ENCODE measurements at places on chromosomes 2 and 18.
A peak's percentile ranks its signal among the peaks of the same experiment; 100 is the strongest.

DNA sequence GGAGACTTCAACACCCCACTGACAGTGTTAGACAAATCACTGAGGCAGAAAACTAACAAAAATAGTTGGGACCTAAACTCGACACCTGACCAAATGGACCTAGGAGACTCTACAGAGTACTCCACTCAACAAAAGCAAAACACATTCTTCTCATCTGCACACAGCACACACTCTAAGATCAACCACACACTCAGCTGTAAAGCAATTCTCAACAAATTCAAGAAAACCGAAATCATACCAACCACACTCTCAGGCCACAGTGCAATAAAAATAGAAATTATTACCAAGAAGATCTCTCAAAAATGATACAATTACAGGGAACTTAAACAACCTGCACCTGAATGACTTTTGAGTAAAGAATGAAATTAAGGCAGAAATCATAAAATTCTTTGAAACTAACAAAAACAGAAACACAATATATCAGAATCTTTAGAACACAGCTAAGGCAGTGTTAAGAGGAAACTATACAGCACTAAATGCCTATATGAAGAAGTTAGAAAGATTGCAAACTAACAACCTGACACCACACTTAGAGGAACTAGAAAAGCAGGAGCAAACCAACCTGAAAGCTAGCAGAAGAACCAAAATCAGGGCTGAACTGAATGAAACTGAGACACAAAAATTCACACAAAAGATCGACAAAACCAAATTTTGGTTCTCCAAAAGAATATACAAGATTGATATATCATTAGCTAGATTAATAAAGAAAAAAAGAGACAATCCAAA lies 46.3 kb downstream of the RTTN start:
- no peak for DNase-seq

DNA sequence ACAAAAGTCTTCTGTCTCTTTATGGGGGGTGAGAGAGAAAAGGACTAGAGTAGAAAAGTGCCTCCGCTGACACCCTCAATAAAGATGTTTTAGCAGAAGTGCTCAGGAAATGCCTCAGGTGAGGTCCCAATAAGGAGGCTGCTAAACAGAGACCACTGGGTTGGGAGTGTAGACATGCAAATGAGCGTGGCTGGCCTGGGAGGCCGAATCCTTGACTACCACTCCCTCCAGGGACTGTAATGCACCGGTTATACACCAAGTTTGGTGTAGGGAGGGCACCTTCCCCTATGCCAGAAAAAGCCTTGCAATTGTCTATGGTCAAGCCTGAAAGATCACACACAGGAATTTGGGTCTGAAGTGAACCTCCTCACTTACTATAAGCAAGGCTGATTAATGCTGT lies 1.8 kb downstream of the TMX3 start:
- peak; percentile 21 for DNase-seq

DNA sequence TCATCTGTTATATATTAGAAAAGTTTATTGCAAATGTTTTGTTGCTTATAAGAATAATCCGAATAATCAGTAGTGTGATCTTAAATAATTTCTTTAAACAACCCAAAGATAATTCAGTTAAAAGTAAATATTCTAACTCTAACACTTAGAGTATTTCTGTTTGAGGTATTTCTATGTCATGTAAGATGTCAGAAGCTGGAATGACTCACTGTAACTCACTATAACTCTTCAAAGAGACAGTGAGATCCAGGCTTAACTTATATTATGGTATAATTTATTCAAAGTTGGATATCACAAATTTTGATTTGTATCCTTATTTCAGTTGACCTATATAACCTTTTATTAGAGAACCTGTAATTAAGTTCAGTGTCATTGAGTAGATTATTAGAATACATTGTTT lies 6.9 kb downstream of the MBD5 start:
- no peak for DNase-seq

GRCh38 chr18:8726963-8727705 lies 21.8 kb downstream of the MTCL1 start:
- DNase-seq: no peak

DNA sequence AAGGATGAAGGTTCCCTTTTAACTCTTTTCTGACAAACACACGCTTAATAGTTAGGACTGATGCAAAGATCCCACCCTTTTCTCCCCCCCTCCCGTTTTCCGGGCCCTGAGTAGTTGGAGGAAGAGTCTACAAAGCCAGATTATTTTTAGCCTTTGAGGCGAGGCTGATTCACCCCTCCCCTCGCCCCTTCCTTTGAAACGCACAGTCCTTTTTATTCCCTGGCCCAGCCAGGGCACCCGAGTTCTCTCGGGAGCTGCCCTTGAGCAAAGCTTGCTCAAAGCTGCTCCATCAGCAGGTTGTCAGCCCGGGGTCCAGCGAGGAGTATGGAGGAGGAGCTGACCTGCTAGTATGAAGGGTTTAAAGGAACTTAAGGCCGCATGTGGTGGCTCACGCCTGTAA lies 47.1 kb upstream of the SPRED2 start:
- peak; percentile 22 for DNase-seq

DNA sequence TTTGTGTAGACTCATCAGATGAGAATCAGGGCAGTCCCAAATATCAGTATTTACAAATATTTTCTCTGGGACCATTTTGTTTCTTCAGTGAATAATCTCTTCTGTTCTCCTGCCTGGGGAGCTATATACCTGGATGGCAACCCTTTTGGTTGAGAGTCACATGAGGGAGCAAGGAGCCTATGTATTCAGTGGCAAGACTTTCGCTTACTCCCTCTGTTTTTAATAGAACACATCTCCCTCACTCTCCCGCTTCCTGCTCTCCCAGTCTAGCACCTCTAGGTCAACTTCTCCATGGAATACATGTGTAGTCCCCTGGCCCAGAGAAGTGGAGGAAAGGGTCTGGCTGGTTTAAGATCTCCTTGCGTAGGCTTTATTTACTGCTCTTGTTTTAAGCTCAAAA lies 600.3 kb downstream of the CCDC85A start:
- DNase-seq: peak; percentile 8

GRCh38 chr2:41908349-41908748 lies 139.5 kb upstream of the PKDCC start:
- DNase-seq: no peak

DNA sequence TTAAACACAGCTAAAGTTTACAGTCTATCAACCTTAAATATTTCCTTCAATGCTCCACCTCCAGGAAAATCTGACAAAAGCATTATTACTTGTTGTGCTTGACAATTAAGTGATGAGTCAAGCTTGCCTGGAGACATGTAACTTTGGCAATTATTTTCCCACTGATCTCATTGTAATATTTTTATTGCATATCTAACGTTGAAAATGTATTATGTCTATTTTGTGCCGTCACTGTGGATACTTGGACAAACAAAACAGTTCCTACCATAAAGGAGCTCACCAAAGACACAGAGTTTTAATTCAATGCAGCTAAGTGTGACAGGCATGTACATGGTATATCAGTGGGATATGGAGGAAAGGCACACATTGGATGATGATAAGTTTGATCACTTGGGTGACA lies 24.7 kb downstream of the RNF103 start:
- DNase-seq: no peak

DNA sequence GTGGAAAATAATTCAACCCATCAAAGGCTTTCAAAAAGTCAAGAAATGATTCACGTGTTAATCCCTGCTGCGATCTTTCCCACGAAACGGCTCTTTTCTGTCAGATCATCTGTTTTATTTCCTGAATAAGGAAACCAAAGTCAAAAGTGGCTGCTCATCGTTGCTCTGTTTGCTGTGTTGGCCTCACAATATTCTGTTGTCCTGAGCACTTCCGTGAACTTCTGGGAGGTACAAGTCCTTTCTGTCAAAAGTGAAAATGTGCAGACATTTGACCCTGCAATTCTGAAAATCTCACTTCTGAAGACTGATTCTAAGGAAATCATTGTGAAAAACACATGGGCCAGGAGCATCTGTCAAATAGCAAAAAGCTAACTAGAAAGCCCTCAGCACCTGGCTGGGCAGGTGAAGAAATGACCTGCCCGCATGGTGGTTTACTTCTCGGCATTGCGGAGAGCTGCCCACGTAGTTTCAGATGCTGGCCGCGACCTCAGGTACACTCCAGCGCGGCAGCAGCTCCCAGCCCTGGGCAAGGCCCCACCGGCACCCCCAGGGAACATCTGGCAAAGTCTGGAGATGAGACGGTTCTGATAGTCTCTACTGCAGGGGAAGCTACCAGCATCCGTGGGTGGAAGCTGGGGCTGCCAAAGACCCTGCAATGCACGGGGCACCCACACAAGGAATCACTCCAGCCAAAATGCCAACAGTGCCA lies 31.9 kb upstream of the GPC1 start:
- no peak for DNase-seq

GRCh38 chr2:224716201-224716600 lies at the start of gene CCDC195:
TSS of gene CCDC195 (minus strand) at chr2:224716365. CDS start at chr2:224716365, 0 bp downstream.
- DNase-seq: no peak

- no peak for DNase-seq
These were observed 143.7 kb upstream of the ZFP36L2 start for GRCh38 chr2:43370146-43370545.

GRCh38 chr18:62720048-62720447 lies 4.7 kb downstream of the PHLPP1 start:
- no peak for DNase-seq

DNA sequence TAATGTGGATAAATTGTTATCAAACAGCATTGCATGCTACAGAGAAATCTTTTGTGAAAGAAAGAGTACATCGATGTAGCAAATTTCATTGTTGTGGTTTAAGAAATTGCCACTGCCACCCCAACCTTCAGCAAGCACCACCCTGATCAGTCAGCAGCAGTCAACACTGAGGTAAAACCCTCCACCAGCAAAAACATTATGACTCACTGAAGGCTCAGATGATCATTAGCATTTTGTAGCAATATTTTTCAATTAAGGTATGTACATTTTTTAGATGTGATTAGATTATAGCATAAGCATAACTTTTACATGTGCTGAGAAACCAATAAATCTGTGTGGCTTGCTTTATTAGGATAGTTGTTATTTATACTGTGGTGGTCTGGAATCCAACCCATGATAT lies 75.5 kb downstream of the ZNF385B start:
- DNase-seq: no peak

- DNase-seq: no peak
These were observed 56.8 kb upstream of the SIX3 start for GRCh38 chr2:44884677-44885076.

GRCh38 chr18:28164771-28165483 lies 12.0 kb downstream of the CDH2 start:
- DNase-seq: no peak

GRCh38 chr2:226694149-226694548 lies 105.5 kb downstream of the IRS1 start:
- no peak for DNase-seq

- DNase-seq: no peak
These were observed 115.7 kb downstream of the DNAH6 start for GRCh38 chr2:84631985-84632384.

- no peak for DNase-seq
These were observed 5.4 kb downstream of the TRAF3IP1 start for GRCh38 chr2:238325694-238326093.

DNA sequence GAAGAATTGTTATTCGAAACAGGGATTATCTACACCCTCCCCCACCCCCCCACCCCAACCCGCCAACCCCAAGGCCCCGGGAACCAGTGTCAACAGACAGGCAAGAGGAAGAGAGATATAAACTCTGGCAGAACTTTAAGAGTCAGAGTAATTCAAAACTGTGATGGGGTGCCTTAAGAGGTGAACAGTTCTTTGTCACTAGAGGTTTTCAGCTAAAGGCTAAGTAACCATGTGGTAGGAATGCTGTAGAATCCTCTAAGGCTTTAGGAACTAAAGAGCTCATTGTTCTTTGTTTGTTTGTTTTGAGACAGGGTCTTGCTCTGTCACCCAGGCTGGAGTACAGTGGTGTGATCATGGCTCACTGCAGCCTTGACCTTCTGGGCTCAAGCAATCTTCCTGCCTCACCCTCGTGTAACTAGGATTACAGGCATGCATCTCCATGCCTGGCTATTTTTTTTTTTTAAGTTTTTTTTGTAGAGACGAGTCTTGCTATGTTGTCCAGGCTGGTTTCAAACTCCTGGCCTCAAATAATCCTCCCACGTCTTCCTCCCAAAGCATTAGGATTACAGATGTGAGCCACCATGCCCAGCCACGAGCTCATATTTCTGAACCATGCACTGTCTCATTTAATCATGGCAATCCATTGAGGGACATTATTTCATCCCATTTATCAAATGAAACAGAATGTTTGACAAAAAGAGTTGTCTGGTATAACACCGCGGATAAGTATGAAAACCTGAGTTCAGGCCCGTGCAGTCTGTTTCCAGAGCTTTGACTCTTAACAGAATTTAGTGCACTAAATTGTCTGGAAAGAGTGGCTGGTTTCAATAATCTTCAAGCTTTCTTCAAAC lies 20.8 kb upstream of the TMEM17 start:
- DNase-seq: peak; percentile 50

DNA sequence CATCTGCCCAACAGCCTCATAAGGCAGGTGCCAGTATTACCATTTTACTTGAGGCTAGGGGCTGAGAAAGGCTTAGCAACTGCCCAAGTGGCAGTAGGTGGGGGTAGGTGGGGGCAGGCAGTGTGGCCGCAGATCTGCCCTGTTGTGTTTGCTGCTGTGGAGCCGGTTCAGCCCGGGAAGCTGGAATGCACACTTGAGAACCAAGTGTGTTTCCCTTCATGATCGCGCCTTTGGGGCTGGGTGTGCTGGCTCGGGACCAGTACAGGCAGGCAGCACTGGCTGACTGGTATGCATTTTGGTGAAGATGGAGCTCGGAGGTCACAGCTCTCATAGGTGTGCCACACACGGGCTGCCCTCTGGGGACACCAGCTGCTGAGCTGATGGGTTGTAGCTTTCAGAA lies 85.1 kb downstream of the CABLES1 start:
- no peak for DNase-seq

DNA sequence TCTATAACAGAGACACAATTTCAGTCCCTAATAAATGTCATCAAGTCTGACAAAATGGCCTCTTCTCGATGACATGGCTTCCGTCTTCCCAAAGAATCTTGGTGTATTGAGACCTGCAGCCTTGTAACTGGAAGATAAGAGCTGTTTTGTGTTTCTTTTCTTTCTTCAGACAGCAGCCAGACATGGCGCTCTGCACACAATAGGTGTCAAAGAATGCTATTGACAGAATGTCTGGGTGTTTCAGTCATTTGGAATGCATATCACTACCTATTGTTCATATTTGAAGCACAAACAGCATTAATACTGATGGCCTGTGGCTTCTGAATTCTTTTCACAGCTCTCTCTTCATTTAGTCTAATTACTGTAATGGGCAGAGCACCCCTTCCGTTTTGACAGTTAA lies 344.8 kb downstream of the RPRM start:
- no peak for DNase-seq

GRCh38 chr18:10514082-10514481 lies 11.7 kb upstream of the NAPG start:
- no peak for DNase-seq

GRCh38 chr2:205511641-205512040 lies 170.7 kb upstream of the NRP2 start:
- DNase-seq: no peak
